ENCODE measurements at places on chromosomes 5 and 9.
A peak's percentile ranks its signal among the peaks of the same experiment; 100 is the strongest.

DNA sequence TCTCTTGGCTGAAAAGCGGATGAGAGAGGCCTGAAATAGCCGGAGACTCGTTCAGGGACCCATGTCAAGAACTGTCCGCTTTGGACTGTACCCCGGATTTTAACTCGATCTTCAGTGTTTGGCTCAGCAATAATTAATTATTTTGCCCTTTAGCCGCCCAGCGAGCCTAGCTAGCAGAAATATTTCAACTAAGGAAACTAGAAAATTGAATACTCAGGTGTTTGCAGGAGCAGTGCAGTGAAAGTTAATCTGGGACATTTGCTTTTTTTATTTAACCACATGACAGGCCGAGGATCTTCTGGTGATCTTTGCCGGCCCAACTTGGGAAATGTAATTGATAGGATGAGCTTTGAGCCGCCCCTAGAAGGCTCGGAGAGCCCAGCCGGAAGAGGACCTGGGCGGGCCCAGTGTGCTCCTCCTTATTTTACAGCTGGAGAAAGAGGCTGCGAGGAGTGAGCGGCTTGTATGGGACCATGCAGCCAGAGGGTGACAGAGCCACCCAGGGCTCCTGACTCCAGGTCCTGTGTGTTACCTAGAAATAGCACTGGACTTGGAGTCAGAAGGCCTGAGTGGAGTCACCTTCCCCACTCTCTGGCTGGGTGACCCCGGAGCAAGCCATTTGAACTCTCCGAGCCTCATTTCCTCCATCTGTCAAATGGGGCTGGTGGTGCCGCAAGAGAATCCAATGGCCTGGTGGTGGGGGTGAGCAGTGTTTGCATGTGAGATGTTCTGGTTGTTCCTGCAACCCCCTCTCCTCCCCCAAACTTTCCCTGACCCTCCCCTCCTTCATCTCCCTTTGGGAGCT is 2.4 kb downstream of the PPARGC1B start:
- peak; percentile 48 for DNase-seq

DNA sequence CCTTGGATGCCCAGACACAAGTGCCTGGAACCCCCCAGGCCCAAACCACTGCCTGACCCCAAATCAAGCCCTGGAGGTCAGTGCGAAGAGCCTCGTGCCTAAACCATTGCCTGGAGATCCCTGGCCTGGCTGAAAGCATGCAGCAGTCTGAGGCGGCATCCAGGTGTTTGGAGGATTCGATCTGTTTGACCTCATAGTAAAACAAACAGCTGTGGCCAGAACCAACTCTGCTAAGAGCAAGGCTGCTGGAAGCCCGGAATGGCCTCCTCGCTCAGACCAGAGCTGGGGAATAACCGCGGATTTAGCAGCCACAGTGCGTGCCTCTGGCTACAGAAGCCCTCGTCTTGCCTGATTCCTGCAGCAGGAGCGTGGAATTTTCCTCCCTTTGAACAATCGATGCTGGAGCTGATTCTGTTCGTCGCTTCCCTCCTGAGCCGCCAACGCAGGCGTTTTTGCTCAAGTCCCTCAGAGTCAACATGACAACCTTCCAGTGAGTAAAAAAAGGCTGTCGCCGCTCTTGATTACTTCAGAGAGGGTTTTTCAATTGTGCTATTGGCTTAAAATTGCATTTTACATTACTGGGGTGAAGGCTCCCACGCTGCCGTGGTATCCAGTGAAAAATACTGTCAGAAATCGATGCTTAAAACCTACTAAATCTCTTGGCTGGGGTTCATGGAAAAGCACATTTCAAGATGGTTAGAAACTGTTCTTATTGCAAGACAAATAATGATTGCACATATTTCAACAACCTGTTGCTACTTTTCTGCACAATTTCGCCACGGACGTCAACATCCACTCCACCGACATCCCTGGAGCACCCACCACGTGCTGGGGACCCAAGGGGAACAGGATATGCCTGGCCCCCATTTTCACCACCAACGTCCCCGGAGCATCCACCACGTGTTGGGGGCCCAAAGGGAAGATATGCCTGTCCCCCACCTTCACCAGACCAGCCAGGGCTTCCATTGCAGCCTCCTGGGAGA is 190.0 kb downstream of the OLFM1 start:
- no peak for DNase-seq

- no peak for DNase-seq
Measured at GRCh38 chr5:98205691-98206461, 567.6 kb upstream of the RGMB start.

- DNase-seq: no peak
Measured at GRCh38 chr9:90240541-90240940, 402.1 kb downstream of the DIRAS2 start.

GRCh38 chr5:154370813-154371212 is 75.0 kb upstream of the SAP30L start:
- no peak for DNase-seq

DNA sequence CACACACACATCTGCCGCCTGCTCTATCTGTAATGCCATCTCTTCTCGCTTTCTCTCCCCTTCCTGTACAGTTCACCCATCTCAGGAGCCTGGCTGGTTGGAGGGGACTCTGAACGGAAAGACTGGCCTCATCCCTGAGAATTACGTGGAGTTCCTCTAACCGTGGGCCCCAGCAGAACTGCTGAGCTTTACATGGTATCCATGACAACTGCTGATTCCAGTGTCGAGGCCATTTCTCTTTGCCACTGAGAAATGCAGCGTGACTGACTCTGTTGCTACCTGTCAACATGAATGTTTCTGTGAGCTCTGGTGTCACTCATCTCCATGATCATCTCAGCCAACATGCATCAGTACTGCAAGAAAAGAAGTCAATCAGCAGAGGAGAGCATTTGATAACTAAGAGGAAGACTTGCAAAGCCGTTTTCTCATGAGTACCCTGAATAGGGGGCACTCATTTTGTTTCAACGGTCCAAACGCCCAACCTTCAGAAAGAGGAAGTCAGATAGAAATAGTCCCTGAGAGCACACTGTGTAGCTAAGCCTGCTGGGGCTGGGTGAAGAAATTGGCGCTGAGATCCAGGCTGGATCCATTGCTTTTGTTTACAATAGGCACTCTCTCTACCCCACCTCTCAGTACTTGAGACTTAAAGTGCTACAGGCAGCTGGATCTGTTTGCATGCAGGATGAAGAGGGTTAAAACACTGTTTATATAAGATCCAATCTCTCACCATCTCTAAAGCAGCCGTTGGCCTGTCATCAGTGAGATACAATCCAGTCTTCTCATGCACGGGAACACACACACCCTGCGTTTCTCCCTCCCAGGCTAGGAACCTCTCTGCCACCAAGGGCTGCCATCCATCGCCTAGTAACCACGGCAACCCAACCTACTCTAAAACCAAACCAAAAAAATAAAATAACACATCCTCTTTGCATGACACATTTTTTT is 180.9 kb downstream of the NR3C1 start:
- DNase-seq: peak; percentile 45

DNA sequence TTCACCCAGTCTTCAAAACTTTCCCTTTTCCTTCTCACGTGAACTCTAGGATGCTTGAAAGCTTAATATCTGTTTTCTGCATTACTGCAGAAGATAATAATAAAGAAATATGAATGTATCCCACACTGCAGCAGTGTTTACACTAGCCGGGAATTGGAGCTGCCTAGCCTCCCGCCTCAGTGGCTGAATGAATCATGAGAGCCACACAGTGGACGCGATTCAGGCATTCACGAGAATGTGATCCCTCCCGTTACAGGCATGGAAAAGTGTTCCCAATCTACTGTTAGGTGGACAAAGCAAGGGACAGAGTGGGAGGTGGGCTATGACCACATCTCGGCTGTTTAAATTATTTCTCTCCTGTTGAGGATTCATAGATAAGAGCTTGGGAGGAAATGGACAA is 69.4 kb upstream of the CTSL start:
- no peak for DNase-seq

DNA sequence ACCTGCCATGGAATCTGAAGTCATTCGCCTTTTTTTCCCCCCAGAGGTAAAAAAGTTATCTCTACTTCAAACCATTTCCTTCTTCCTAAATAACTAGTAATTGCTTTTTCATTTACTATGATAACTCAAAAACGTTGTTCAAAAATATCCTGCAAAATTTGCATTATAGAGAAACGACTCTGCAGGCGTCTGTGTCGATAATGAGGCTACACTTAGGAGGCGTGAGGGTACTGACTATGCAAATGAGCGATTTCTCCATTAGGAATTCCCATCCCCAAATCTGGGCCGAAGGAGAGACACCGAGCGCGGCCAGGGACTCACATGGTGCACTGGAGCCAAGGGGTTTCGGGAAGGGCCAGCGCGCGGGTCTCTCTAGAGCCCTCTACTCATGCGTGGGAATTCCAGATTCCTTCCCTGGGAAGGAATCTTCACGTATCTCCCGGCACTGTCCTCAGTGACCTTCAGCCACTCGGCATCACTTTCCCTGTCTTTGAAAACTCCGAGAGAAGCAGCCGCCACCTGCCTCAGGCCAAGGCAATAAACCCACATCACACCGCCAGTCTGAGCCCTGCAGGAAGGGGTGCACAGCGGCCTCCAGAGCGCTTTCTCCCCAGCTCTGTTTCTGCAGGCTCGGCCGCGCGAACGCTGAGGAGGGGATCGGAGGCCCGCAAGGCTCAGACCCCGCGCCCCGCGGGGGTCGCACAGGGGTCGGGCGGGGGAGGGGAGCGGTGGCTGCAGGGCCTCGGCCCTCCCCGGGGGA is 718 bp upstream of the DENND4C start:
- peak; percentile 54 for DNase-seq

DNA sequence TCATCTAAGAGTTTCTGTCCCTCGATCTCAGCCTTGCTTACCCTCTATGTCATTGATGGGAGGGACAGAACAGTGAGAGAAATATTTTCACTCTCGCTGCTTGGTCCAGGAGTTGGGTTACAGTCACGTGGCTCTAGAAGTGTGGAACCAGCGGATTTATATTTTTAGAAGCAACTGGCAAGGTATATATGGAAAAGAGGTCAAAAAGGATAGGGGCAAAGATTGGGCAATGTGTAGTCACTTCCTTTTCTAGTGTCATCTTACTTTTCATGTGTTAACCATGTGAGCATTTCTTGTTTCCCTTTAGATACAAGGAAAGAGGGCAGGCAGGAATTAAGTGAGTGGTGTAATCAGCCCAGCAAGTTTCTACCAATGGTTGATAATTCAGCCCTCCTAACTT is 111.5 kb upstream of the ZNF366 start:
- DNase-seq: peak; percentile 56

GRCh38 chr5:6705088-6705487 is 8.1 kb upstream of the TENT4A start:
- peak; percentile 88 for DNase-seq

GRCh38 chr9:75365196-75365595 is 276.9 kb downstream of the OSTF1 start:
- DNase-seq: no peak

- DNase-seq: peak; percentile 80
Measured at GRCh38 chr5:75335952-75336614, 937 bp upstream of the HMGCR start.

GRCh38 chr5:160289356-160289651 is 23.1 kb downstream of the CCNJL start:
- no peak for DNase-seq

- DNase-seq: no peak
Measured at GRCh38 chr9:35156781-35157180, 5.0 kb upstream of the UNC13B start.

DNA sequence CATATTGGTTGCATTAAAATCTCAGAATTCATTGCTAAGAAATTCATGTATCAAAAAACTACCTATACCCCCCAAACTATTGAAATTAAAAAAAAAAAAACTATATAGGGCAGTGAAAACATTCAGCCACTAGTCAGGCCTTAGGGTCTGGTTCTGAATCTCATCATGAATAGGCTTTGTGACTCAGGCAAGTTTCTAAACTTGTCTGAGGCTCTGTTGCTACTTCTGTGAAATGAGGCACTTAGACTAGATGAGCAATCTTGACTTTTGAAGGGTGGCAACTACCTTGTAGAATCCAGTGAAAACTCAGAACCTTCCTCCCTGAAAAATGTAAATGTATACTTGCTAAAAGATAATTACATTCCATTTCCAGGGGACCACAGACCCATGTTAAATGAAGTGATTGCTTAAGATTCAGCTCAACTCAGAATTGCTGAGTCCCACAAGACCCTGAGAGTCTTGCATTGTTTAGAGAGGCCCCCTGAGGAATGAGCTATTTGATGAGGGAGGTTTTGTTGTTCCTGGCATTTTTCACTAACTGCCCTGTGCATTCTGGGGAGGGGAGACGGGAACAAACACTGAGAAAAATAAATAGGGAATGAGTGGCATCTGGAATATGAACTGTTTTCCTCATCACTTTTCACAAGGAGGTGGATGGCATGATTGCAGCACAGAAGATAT is 29.5 kb downstream of the RAI14 start:
- DNase-seq: peak; percentile 14

DNA sequence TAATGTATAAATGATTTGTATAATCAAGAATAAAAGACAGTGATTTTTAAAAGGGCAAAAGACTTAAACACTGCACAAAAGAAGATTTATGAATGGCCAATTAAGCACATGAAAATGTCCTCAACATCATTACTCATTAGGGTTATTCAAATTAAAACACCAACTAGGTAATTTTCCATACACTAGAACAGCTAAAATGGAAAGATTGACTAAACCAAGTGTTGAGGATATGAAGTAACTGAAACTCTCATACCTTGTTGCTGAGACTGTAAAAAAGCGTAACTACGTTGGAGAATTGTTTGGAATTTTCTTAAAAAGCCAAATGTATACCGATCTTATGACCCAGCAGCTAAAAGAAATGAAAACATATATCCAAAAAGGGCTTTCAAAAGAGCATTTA is 144.9 kb downstream of the SGCD start:
- no peak for DNase-seq

DNA sequence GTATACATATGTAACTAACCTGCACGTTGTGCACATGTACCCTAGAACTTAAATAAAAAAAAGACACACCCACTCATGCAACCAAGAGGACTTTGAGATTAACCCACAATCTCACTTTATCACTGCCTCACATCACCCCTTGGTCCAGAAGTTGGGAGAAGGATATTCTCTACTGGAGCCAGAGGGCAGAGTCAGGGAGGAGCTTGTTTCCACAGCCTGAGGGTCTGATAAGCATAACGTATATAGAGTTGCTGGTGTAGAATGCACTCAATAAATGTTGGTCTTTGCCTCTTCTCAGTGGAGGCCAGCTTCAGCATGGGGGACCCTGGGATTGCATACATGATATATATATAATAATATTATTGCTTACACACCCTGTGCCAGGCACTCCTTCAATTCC is 10.1 kb downstream of the KCNV2 start:
- no peak for DNase-seq

GRCh38 chr5:127958421-127959011 is 125.0 kb upstream of the SLC12A2 start:
- no peak for DNase-seq

- DNase-seq: no peak
Measured at GRCh38 chr9:109047259-109047658, 34.0 kb upstream of the CTNNAL1 start.

GRCh38 chr5:170546282-170546681 is 42.5 kb downstream of the KCNIP1 start:
- peak; percentile 25 for DNase-seq

DNA sequence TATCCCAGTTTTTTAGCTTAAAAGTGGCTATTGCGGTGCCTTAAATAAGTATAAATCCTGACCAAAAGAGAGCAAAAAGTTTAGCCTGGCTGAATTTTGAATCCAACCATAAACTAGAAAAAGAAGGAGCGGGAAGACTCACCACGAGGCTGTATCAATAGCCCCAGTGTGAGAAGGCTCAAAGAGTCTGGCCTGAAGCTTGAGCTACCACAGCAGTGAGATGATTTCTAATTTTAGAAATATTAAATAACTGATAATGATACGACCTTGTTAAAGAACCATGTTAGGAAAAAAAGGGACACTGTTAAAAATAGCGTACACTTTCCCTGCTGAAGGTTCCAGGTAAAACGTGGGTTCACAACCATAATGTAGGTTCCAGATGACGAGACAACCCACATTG is 134.1 kb upstream of the ZNF462 start:
- no peak for DNase-seq

GRCh38 chr9:97632248-97632984 is 752 bp downstream of the TSTD2 start:
- DNase-seq: peak; percentile 68

Measured in inflammatory macrophage treated with lipopolysaccharide for 4 hours (primary cell).